ENCODE measurements at places on chromosomes 6 and 20.
A peak's percentile ranks its signal among the peaks of the same experiment; 100 is the strongest.

GRCh38 chr20:63319164-63320040 is 26.4 kb downstream of the COL20A1 start:
- no peak for DNase-seq

- DNase-seq = no peak
Measured at GRCh38 chr6:75220357-75220756, 14.5 kb upstream of the COL12A1 start.

- no peak for DNase-seq
Measured at GRCh38 chr20:52747845-52748284, 224.3 kb upstream of the TSHZ2 start.

- no peak for DNase-seq
Measured at GRCh38 chr6:43992126-43992663, 135.1 kb downstream of the MRPL14 start.

DNA sequence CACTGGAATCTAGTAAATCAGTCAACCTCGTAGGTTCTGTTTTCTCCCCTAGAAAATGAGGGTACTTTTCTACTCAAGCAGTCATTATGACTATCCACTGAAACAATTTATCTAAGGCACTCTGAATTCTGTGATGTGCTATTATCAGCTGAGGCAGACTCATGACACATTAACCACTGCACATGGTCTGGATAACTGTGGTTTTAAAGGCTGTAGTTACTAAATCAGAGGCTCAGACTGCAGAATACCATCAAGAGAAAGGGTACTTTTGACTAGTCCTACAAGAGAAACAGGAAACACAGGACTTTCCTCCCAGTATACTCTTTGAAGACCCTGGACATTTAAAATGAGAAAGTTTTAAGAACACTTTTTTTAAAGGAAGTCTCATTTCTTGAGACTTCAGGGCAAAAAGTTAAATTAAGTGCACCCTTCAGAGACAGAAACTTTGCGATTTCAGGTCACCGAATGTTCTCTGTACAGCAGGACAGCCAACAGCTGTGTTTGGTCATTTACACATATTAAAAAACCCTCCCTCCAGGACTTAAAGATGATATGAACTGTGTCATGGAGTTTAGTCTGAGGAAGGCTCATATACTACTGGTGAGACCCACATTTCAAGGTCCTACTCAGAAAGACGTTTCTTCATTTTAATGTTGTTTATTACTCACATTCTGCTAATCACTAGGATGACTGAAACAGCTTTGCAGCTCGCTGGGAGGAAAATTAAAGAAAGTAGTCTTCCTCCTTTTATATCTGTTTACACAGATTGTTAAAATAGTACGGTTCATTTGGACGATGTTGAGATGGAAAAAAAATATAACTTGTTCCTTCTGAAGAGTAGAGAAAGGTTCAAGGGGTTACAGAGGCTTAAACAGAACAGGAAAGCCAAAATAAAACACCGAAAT is 19.9 kb downstream of the ATXN1 start:
- DNase-seq = peak; percentile 35

Measured in T-helper 2 cell treated with Interferon-gamma antibody and Interleukin-4, amounts not matched to agents 5 μg/mL and 100 μg/mL, for 36 hours (primary cell).